Effector CD4-positive, alpha-beta T cell (primary cell): ENCODE measurements at places on chromosomes 12 and 14.

DNA sequence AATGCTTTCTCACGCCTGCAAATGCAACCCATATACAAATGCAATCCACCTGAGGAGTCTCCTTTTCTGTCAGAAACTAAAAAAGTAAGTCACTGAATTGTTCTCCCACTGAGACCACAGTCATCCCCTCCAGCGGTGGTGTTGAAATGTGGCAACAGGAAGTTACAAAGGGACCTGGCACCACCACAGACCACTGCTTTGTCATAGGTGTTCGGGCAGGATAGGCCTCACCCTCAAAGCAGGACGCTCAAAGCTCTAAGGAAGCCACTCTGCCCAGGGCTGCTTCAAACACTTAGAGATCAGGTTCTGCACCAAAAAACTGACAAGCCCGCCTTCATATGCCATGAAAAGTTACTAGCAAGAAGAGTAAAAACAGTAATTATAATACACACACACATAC is 11.3 kb downstream of the PHLDA1 start:
- DNase-seq, result peak; percentile 47

DNA sequence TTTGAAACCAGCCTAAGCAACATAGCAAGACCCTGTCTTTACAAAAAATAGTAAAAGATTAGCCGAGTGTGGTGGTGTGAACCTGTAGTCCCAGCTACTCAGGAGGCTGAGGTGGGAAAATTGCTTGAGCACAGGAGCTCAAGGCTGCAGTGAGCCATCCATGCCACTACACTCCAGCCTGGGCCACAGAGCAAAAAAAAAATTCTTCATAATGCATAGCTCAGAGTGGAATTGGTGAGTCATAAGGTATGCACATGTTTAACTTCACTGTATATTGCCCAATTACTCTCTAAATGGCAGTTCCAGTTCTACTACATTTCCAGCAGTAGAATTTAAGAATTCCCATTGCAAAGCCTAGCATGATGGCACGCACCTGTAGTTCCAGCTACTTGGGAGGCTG is 26.8 kb upstream of the CLIP1 start:
- no peak for DNase-seq

- DNase-seq, result no peak
Observed at GRCh38 chr12:123989753-123990152, 16.7 kb downstream of the ZNF664 start.

DNA sequence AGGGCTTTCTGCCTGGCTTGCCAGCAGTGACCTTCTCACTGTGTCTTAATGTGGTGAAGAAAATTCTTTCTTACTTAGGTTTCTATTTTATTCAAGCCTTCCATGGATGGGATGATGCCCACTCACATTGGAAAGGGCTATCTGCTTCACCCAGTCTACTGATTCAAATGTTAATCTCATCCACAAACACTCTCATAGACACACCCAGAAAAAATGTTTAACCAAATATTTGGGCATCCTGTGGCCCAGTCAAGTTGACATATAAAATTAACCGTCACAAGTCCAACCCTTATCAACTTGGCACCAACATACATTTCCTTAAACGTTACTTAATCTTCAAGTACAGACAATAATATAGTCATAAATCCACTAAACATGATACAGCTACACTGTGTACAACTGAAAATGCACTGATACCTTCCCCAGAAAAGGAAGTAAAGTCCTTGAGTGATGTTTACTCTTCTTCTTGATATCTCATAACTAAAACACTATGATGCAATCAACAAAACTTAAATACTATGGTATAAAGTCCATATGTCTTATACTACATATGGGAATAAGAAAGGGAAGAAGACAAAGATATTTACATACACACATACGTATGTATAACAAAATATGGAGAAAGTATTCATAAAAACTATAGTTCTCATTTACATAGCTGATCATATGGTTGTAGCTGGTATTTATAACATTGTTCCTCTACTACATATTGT is 394.7 kb upstream of the NOVA1 start:
- no peak for DNase-seq

DNA sequence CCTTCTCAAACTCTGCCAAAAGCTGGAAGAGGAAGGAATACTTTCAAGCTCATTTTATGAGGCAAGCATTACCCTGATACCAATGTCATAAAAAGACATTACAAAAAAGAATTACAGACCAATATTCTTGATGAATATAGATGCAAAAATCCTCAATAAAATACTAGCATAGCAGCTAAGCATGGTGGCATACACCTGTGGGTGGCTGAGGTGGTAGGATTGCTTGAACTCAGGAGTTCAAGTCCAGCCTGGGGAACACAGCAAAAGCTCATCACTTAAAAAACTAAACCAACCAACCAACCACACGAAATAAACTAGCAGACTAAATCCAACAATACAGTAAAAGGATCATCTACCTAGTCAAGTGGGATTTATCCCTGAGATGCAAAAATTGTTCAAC is 29.6 kb downstream of the A2M start:
- no peak for DNase-seq
